ENCODE measurements at places on chromosomes 6 and 20. TPM values are rescaled to one million over a fixed set of nuclear protein-coding genes. Genes with fewer than 3 reads are reported as not detected.

DNA sequence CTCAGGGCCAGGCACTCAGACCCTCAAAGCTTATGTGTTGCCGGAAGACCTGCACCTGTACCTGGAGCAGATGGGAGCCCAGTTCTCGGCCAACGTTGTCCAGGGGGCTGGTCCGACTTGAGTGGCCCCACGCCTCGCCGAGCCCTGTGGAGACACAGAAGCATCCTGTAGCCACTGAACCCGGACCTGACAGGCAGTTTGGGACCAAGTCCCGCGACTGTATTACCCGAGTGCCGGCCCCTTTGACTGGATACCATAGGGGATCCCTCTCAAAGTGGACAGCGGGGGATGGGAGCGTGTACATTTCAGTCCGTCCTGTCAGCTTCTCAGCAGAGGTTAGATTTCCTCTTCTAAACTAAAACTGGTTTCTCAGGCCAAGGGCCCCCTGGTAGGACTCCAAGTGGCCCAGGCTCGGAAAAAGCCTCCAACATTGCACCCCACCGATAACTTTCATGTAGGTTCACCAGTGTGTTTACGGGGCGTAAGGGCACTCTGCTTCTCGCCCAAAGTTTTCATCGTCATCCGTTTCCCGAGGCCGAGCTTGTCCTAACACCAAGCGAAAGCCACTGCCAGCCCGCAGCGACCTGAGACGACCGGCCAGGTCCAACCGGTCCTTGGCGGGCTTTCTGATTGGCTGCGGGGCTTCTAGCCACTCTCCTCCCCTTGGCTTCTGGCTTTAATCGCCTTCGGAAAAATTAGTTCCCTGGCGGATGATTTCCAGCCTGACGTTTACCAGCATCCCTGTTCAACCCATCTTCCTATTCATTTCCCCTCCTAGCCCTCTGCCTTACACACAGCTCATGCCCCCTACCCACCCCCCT lies 10.8 kb downstream of the SIM1 start:
- no peaks in the 10 kb centered on the region for H3K36me3 ChIP-seq
- no peak overlapping the region for H3K27ac ChIP-seq
- peaks cover 94% of the 10 kb centered on the region for H3K27me3 ChIP-seq
- peaks cover 12% of the 10 kb centered on the region for H3K4me1 ChIP-seq
- DNase-seq, result no peak
- H3K4me3 ChIP-seq, result no peak overlapping the region

DNA sequence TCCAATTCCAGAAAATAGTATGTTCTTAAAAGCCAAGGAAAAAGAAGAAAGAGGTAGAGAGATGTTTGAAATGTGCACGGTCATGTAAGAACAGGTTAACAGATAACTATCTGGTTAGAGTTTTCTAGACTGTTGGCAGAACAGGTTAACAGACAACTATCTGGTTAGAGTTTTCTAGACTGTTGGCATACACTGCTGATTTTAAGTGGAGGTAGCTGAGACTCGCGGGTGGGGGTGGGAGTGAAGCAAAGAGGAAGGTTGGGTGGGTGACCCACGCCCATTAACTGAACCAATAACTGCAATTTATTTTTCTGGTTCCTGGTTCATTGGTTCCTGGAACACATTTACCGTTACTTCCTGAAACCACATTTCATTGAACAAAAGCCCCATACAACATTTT lies 157.5 kb downstream of the ELOVL4 start:
- no peak overlapping the region for H3K4me3 ChIP-seq
- no peaks in the 10 kb centered on the region for H3K4me1 ChIP-seq
- no peak for DNase-seq
- no peak overlapping the region for H3K27ac ChIP-seq
- H3K36me3 ChIP-seq, result no peaks in the 10 kb centered on the region

The DEFB128 gene
- not detected for total RNA-seq

DNA sequence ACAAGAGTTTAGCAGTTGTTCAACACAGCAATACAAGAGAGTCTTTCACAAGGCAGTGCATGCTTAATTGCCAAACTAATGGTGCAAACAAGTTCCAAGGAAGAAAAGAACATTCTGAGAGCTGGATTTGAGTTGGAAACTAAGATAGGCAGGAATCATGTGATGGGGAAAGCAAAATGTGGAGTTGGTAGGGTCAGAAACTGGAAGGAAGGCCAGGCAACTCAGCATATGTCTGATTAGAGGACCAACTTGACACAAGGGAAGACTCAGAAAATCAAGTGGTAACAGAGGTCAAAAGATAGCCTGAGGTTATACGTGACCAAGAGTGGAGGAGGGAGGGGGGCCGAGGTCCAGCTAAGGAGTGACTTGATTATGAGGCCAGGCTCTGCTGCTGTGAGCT lies 117.3 kb downstream of the SMLR1 start:
- no peak overlapping the region for H3K27ac ChIP-seq
- no peaks in the 10 kb centered on the region for H3K27me3 ChIP-seq
- no peaks in the 10 kb centered on the region for H3K36me3 ChIP-seq
- H3K4me3 ChIP-seq, result no peak overlapping the region

GRCh38 chr6:47714802-47715201 lies 16.4 kb downstream of the ADGRF4 start:
- no peak for DNase-seq
- H3K4me1 ChIP-seq, result no peaks in the 10 kb centered on the region
- no peak overlapping the region for H3K27ac ChIP-seq
- H3K4me3 ChIP-seq, result no peak overlapping the region
- H3K27me3 ChIP-seq, result no peaks in the 10 kb centered on the region

DNA sequence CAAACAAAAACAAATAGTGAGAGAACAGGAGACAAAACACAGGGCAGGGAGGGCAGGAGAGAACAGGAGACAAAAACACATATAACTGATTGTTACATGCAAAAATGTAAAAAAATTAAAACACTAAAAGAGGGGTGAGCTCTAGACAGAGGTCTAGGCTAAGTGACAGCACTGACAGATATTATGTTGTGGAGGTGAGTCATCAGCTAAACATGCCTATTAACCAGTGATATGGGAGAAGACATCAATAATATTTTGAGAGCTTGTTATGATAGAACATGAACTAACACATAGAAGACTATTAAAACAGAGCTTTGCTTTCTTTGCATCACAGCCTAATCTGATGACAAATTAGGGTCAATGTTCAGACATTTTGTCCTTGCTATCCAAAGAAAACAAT lies 972.7 kb downstream of the PRIM2 start:
- H3K4me1 ChIP-seq, result no peaks in the 10 kb centered on the region
- H3K36me3 ChIP-seq, result no peaks in the 10 kb centered on the region
- no peak overlapping the region for H3K4me3 ChIP-seq
- no peak overlapping the region for H3K27ac ChIP-seq

DNA sequence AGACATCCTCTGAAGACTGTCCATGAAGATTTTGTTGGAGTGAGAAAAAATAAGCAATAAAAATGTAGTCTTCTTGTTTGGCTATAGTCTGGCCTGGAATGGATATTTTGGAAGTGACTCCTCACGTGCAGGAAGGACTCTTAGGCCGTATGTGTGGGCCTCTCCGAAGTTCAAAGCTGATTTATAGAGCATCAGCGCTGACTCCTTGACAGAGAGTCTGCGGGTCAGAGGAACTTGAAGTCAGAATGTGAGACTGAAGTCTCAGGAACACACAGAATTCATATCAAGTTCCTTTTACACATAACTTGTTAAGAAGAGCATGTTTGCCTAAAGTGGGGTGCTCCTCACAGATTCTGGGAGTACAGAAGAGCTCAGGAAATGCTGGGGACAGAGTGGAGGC lies 36.1 kb downstream of the EDN3 start:
- H3K27ac ChIP-seq, result no peak overlapping the region
- H3K27me3 ChIP-seq, result no peaks in the 10 kb centered on the region
- DNase-seq, result no peak
- no peak overlapping the region for H3K4me3 ChIP-seq
- no peaks in the 10 kb centered on the region for H3K4me1 ChIP-seq

GRCh38 chr6:110944681-110945151 lies 13.8 kb upstream of the GTF3C6 start:
- no peaks in the 10 kb centered on the region for H3K27me3 ChIP-seq
- no peak for DNase-seq
- H3K27ac ChIP-seq, result no peak overlapping the region
- H3K36me3 ChIP-seq, result no peaks in the 10 kb centered on the region
- H3K4me3 ChIP-seq, result no peak overlapping the region

The DDO gene
- 2.0 TPM for total RNA-seq

- H3K27ac ChIP-seq, result peak overlapping the region; percentile 40
- no peaks in the 10 kb centered on the region for H3K27me3 ChIP-seq
- H3K4me1 ChIP-seq, result peaks cover 67% of the 10 kb centered on the region
- no peak overlapping the region for H3K4me3 ChIP-seq
Observed at GRCh38 chr6:56366141-56366852, 118.9 kb upstream of the COL21A1 start.

DNA sequence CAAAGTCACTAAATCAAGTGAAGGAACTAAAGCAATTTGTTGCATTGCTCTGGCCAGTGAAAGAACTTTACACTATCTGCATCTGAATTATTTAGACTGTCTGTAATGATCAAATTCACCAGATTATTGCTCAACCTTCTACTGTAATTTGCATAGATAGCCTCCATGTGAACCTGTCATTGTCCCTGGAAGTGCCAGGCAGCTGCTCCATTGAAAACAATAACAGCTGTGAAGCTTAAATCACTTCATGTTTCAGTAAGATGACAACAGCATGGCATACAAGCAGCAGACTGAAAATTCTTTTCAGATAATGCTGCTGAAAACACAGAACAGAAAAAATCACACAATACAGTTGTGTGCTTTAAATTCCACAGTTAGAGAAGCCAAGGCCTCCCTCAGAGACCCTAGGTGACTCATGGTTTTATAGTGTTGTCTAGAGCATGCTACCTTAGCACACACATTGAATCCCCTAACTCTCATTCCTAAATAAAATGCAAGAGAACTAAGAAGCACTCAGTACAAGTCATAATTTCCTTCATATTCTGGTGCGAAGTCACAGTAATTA lies 248.9 kb downstream of the TPBG start:
- H3K27me3 ChIP-seq, result no peaks in the 10 kb centered on the region
- H3K4me3 ChIP-seq, result no peak overlapping the region
- no peaks in the 10 kb centered on the region for H3K36me3 ChIP-seq
- no peaks in the 10 kb centered on the region for H3K4me1 ChIP-seq
- no peak overlapping the region for H3K27ac ChIP-seq
- DNase-seq, result no peak

DNA sequence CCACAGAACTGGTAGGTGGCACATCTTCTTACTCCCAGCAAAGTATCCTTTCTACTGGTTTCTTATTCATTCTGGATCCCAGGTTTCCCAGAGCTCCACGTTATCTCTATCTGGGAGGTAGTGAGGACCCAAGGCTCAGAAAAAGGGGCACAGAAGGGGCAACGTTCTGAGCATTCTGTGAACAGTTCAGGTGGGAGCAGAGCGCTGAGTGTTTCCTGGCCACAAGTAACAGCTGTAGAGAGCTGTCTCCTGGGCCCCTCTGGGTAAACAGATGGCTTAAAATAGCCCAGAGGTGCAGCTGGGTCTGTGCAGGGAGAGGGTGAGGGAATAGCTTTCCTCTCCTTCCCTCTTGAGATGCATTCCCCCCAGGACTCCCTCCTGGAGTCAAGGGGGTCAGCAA lies 2.1 kb downstream of the APOBEC2 start:
- no peak for DNase-seq
- peak overlapping the region; percentile 38 for H3K27ac ChIP-seq
- H3K4me1 ChIP-seq, result peaks cover 63% of the 10 kb centered on the region
- no peaks in the 10 kb centered on the region for H3K36me3 ChIP-seq

DNA sequence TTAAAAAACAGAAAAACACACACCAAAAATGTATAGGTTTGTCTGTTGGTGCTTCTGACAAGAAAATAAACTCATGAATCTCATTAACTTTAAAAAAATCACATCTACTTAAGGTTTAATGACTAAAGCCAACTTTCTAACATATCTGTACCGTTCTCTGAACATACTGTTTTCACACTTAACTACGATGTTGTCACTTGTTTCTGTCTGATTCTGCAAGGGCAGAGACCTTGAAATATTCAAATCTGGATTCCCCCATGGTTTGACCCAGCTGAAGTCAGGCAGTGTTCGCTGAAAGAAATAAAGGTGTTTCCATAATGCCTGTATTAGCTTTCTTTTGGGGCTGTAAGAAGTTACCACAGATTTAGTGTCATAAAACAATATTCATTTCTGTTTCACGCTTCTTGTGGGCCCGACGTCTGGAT lies 2.7 kb upstream of the ASXL1 start:
- H3K27ac ChIP-seq, result peak overlapping the region; percentile 96
- H3K4me1 ChIP-seq, result no peaks in the 10 kb centered on the region
- no peak for DNase-seq
- no peaks in the 10 kb centered on the region for H3K36me3 ChIP-seq
- no peak overlapping the region for H3K4me3 ChIP-seq

The NKX2-2 gene
- not detected for total RNA-seq

Measured in sigmoid colon (tissue), 7 donors.